ENCODE measurements at places on chromosomes 6 and 20.

DNA sequence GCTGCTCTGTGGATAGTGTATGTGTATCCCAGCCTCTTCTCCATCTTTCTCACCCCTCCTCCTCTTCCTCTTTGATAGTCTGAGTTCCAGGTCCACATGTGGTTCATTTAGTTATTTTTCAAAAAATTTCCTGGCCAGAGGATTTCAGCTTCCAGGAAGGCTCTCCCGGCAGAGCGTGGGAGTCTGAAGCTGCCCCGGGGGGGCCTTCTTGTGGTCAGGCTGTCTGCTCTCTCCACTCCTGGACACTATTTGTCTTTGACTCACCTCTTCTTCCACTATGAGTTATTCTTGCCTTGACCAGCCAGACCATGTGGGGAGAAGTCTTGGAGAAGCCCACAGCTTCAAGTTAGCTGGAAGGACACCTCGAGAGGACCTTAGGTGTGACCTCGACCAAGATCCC is 258.8 kb downstream of the CDC5L start:
- peak; percentile 88 for DNase-seq

GRCh38 chr20:50208085-50208491 is 17.5 kb downstream of the CEBPB start:
- no peak for DNase-seq

DNA sequence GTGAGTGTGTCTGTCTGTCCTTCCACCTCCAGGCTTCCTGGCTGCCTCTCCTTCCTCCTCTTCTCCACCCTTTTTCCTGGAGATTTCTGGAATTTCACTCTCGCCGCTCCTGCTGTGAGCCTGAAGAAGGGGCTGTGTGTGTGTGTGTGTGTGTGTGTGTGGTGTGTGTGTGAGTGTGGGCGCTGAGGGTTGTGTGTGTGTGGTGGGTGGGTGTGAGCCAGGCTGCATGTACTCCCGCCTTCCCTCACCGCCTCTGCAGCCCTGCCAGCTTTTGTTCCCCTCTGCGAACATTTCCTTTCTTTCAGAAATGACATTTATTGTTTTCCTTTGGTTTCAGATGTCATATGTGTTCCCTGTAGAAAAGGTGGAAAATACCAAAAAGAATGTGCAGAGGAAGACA is 76.0 kb downstream of the SRC start:
- no peak for DNase-seq

DNA sequence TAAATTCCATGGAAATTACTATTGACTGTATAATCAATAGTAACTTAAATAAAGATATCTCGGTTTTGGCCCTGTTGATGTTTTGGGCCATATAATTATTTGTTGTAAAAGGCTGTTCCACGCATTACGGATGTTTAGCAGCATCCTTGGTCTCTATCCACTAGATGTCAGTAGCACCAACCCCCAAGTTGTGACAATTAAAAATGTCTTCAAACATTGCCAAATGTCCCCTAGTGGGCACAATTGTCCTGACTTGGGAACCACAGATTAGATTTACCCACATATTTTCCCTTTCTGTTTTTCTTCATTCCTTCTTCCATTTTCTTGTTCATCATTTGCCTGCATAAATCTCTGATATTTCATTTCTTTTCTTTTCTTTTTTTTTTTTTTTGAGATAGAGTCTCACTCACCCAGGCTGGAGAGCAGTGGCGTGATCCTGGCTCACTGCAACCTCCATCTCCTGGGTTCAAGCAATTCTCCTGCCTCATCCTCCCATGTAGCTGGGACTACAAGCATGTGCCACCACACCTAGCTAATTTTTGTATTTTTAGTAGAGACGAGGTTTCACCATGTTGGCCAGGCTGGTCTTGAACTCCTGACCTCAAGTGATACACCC is 13.6 kb upstream of the WFDC8 start:
- DNase-seq: no peak

GRCh38 chr20:23655491-23656211 is 17.9 kb upstream of the CST3 start:
- no peak for DNase-seq

GRCh38 chr6:142154336-142154735 is 7.3 kb downstream of the VTA1 start:
- no peak for DNase-seq

DNA sequence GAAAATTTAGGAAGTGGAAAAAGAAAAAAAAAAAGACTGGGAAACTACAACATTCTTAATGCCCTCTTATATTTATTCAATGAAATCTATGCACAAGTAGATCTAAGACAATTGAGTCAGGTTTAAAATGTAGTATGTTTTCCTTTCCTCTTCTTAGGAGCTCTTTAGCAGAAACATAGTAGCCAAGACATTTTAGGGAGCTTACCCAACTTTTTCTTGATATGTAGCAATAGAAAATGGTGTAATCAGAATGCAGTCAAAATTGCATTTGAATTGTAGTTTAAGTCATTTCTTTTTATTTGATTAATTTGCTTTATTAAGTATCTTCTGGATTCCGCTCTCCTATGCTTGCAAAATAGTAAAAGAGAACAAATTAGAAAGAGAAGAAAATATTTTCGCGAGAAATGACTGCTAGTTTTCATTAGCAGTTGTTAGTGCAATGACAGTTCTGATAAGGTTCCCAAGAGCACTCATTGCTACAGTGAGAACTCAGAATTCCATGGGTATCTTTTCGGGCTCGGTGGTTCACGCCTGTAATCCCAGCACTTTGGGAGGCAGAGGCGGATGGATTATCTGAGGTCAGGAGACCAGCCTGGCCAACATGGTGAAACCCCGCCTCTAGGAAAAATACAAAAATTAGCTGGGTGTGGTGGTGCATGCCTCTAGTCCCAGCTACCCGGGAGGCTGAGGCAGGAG is 52.2 kb downstream of the JARID2 start:
- DNase-seq: no peak

DNA sequence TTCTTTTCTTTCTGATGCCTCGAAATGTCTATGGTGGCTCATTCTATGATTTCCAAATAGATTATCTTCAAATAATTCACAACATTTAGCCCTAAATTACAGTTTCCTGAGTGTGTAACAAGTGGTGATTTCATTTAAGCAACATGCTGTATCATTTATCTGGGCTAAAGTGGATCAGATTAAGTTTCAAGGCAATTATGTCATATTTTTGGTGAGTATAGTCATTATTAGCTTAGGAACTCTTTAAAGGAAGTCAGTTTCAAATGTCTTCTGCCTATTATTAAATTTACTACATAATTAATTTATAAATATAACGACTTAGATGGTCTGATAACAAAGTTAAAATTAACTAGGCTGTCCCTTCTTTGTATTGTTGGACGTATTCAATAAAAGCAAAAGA is 847.9 kb upstream of the FLRT3 start:
- DNase-seq: no peak

- DNase-seq: no peak
These were observed 233.1 kb upstream of the FERMT1 start for GRCh38 chr20:6355754-6356451.

GRCh38 chr6:32945108-32945760 is 4.4 kb upstream of the HLA-DMB start:
- DNase-seq: no peak

GRCh38 chr6:137349856-137350830 is 131.0 kb upstream of the IFNGR1 start:
- DNase-seq: no peak

DNA sequence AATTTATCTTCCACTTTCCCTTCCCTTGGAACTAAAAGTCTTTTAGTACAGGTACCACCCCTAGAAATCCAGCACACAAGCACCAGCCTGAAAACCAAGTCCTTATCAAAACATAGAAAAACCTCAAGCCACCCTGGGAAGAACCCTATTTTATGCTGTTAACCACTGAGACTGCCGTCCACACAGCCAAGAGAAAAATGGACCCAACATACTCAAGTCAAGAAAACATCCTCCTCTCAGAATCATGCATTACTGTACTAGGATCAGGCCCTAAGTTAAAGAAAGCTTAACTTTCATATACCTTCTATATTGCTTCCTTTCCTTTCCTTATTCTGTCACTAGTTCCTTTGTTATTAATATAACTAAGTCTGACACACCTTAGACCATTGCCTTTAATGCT is 16.9 kb upstream of the GOPC start:
- no peak for DNase-seq

- DNase-seq: no peak
These were observed 32.3 kb downstream of the UST start for GRCh38 chr6:148779142-148779562.

- no peak for DNase-seq
These were observed 40.1 kb downstream of the VSTM2L start for GRCh38 chr20:37943033-37943432.

DNA sequence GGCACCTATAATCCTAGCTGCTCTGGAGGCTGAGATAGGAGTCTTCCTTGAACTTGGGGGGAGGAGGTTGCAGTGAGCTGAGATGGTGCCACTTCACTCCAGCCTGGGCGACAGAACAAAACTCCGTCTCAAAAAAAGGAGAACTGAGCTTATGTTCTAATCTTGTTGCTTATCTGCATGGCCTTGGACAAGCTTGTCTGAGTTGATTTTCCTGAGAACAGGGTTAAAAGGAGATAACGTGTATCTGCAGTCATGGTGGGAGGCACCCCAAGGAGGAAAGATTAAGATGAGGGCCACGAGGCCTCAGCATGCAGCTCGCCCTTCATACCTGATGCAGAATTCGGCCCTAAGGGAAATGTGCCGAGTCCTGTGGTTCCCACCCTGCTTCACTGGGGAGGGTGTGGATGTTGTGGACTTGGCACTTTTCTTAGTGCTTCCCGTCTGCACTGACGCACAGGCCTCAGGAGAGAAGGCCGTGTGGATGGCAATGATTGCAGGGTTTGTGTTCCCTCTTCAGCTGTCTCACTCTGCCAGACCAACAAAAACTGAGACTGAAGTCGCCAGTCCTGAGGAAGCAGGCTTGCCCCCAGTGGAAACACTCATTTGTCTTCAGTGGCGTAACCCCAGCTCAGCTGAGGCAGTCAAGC is 56.3 kb downstream of the EZR start:
- DNase-seq: no peak

DNA sequence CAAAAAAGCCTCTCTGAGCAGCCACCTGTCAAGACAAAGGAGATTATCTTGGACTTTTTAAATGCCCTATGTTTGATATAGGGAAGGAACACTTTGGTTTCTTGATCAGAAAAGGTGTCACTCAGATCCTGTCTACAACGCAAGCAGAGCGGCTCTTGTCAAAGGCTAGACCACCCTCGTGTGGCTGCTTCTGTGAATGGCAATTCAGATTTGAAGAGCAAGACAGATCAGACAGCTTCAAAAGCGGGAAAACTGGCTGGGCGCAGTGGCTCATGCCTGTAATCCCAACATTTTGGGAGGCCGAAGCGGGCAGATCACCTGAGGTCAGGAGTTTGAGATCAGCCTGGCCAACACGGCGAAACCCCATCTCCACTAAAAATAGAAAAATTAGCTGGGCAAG is 10.1 kb upstream of the NXT1 start:
- peak; percentile 53 for DNase-seq

DNA sequence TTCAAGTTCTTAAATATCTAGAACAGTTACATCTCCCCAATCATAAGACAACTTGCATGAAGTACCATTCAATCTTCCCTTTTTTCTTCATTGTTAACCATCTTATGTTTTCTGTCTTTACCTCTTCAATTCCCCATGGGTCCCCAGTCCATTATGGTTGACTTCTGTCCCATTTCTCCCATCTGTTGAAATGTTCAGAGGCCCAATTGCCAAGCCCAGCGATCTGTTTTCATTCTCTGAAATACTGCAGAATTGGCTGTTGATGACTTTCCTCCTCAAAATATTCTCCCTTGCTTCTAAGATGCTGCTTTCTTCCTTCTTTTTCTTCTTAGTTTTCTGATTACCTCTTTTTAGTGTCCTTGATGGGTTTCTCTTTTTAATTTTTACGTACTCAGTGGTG is 26.0 kb downstream of the DSTN start:
- DNase-seq: no peak

DNA sequence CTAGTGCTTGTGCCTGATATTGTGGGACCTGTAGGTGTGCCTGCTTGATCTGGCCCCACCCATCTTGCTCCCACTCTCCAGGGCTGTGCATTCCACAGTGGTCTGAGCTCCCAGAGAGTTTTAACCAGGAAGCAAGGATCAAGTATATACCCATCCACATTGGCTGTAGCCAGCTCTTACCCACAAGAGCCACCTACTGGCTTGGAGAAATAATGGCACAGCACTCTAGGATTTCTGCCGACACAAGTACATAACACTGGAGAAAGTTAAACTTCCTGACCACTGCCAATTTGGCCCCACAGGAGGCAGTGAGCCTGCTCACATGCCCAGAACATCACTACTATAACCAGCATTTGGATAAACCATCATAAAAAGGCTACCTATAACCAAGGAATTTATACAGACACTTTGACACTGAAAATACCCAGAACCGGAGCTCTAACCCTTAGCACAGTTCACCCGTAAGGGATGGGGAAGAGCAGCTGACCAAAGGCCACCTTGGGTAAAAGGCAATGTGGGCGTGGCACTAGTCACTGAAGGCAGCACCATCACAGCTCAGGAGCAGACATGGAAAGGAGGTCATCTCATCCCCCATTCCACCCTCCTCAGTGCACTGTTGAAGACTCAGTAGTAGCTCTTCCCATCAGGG is 440.4 kb downstream of the BTBD3 start:
- DNase-seq: no peak

DNA sequence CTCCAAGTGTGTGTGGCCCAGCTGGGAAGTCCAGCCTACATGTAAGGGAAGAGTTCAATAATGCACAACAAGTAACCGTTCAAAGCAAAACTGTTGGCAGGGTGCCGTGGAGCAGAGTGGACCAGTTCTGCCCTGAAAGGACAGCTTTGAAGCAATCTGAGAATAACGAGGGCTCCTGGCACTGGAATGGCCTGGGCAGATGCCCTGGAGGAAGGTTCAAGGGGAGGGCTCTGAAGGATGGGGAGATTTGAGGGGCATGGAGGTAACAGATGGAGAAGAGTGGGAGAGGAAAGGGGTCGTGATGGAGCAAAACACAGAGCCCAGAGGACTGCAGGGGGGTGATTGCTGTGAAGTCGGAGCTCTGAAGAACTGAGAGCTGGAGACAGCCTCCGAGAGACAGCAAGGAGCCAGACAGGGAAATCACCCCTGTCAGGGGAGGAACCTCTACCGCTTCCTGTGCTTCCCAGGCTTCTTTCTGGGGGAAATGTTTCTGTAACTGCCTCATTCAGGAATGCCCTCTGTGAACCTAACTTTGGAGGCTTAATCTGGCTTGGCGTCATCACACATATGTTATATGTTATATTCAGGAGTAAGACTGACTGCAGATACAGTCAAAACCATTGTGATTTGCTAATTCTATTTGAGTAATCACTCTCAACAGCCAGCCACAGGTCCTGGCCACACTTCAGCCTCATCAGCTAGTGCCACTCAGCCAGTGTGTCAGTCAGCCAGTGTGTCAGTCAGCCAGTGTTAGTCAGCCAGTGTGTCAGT is 41.2 kb downstream of the ZC3H12D start:
- DNase-seq: no peak

DNA sequence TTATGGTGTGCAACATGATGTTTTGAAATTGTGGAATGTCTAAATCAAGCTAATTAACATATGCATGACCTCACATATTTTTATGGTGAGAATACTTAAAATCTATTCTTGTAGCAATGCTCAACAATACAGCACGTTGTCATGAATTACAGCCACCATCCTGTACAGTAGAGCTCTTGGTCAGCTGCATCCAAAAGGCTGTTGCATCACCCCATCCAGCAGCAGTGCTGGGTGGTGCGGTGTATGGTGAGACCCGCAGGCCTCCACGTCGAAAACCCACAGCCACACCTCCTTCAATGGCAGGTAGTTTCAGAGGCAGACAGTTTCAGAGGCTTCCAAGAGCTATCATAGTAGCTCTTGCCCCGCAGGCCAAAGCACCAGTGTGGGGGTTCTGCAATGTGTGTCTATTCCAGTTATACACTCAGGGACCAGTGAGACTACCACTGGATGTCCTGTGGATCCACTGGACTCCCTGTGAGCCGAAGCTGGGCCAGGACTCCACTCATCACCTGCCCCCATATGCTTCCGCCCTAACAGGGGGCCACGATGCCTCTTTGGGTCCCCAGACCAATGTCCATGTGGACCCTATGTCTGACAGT is 23.4 kb downstream of the PACSIN1 start:
- DNase-seq: no peak
